ENCODE measurements at places on chromosomes 6 and 20. TPM values are rescaled to one million over a fixed set of nuclear protein-coding genes. Genes with fewer than 3 reads are reported as not detected.

Gene MTG2
- 40.1 TPM for total RNA-seq

Gene HLA-G
- total RNA-seq = 0.85 TPM

Gene TRIM31
- total RNA-seq = not detected

Gene PRND
- total RNA-seq = not detected

Gene CST7
- 202 TPM for total RNA-seq

Gene PHACTR2
- total RNA-seq = 28.0 TPM

Gene PLEKHG1
- 5.1 TPM for total RNA-seq

Gene DEFB132
- total RNA-seq = not detected

Gene FAM83B
- not detected for total RNA-seq

Gene MUC22
- not detected for total RNA-seq

Gene GNRH2
- total RNA-seq = 0.63 TPM

Gene ZSCAN9
- 11.6 TPM for total RNA-seq

Gene NFKBIL1
- 13.6 TPM for total RNA-seq

Gene SGK2
- 0.26 TPM for total RNA-seq

Gene KCNB1
- not detected for total RNA-seq

Gene TNFAIP3
- 225 TPM for total RNA-seq

Gene SNX9
- 14.9 TPM for total RNA-seq

Gene SLPI
- total RNA-seq = not detected

Gene AVP
- not detected for total RNA-seq

Gene TMEM217
- 2.7 TPM for total RNA-seq

Gene KHDC1L
- total RNA-seq = 0.67 TPM

Gene ZNF341
- total RNA-seq = 7.4 TPM

Gene NNAT
- not detected for total RNA-seq

Gene IYD
- not detected for total RNA-seq

Gene FAM209B
- total RNA-seq = 1.7 TPM

Gene PAX1
- not detected for total RNA-seq

Gene SLC18B1
- total RNA-seq = 6.4 TPM

Gene TMEM14C
- total RNA-seq = 37.1 TPM

Gene EEF1A2
- 0.84 TPM for total RNA-seq

Gene C6orf141
- not detected for total RNA-seq

Gene EDN3
- not detected for total RNA-seq

Gene C6orf52
- 2.5 TPM for total RNA-seq

Gene TMC2
- not detected for total RNA-seq

Gene ZFAND3
- total RNA-seq = 34.4 TPM

Gene MYB
- 47.0 TPM for total RNA-seq

Gene ELOVL2
- not detected for total RNA-seq

Gene CLPSL2
- not detected for total RNA-seq
